Anterior cingulate cortex (tissue), 58 donors: ENCODE measurements at places on chromosomes 2 and 18.

DNA sequence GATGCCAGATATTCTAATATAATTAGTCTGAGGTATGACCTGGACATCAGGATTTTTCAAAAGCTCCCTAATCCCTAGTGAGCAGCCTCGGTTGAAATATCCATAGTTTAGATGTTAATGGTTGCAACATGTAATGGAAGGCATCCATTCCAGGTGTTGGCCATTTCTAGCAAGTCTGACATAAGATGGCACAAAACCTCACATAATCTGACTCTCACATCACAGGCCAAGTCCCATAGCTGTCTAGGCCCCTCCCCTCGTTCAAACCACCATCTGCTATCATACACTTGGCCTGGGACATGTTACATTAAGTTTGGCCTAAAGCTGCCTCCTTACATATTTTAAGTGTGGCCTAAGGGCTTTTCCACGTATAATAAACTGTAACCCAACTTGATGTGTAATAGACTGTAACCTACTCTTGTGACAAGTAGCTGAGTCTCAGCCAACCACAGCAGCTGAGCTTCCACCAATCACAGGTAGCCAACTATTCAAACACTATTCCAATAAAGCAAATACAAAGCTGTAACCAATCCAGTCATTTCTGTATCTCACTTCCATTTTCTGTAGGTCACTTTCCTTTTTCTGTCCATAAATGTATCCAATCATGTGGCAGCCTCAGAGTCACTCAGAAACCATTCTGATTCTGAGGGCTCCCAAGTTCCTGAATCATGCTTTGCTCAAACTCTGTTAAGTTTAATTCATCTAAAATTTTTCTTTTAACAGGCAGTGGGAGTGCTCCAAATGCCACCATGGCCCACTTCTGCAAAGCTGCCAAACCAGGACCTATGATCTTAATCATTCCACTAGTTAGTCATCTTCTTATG, 59.4 kb downstream of the ADD2 start:
- no peak for DNase-seq

GRCh38 chr2:213923543-213923942, 487.3 kb upstream of the VWC2L start:
- DNase-seq, result no peak

DNA sequence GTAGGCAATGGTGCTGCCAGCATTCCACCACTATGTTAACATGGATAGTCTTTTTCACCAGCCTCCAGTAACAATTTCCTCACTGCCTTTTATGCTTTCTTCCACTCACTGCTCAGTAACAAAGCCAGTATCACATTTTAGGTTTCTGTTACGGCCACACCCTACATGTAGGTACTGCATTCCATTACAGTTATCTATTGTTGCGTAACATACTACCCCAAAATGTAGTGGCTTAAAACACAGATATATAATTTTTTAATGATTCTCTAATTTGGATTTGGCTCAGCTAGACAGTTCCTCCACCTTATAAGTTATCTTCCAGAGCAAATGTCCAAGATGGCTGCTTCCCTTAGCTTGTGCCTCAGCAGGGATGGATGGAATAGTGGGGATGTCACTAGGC, 498.7 kb upstream of the ACVR2A start:
- no peak for DNase-seq

DNA sequence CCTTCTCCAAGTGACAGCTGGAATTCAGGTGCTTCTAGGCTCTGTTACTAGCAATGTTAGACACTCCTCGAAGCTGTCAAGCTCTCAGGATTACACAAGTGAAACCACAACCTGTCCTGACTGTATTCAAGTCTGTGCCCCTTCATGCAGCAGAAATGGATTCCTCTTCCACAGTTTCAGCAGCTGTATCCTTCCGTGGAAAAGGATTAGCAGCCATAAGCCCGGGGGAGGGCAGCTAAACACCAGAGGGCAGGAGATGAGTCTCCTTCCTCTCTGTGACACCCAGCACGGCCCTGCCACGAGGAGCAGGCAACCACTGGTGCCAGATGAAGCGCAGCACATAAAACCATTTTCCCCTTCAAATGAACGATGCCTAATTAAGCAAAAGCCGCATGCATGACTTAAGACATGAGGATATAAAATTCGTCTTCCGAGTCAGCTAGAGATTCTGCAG, 1.2 kb downstream of the ST3GAL5 start:
- DNase-seq, result peak; percentile 76

- no peak for DNase-seq
These were observed 341.6 kb upstream of the MEIS1 start for GRCh38 chr2:66093371-66093770.

DNA sequence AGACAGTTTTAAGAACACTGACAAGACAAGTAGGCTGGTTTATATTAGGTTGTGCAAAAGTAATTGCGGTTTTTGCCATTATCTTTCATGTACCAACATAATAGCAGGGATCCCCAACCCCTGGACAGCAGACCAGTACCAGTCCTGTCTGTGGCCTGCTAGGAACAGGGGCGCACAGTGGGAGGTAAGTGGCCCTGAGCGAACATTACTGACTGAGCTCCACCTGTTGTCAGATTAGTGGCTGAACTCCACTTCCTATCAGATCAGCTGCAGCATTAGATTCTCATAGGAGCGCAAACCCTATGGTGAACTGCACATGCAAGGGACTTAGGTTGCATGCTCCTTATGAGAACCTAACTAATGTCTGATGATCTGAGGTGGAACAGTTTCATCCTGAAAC, 921.9 kb downstream of the CCDC85A start:
- DNase-seq, result no peak

GRCh38 chr2:98875081-98875728, 60.8 kb downstream of the CRACDL start:
- no peak for DNase-seq

DNA sequence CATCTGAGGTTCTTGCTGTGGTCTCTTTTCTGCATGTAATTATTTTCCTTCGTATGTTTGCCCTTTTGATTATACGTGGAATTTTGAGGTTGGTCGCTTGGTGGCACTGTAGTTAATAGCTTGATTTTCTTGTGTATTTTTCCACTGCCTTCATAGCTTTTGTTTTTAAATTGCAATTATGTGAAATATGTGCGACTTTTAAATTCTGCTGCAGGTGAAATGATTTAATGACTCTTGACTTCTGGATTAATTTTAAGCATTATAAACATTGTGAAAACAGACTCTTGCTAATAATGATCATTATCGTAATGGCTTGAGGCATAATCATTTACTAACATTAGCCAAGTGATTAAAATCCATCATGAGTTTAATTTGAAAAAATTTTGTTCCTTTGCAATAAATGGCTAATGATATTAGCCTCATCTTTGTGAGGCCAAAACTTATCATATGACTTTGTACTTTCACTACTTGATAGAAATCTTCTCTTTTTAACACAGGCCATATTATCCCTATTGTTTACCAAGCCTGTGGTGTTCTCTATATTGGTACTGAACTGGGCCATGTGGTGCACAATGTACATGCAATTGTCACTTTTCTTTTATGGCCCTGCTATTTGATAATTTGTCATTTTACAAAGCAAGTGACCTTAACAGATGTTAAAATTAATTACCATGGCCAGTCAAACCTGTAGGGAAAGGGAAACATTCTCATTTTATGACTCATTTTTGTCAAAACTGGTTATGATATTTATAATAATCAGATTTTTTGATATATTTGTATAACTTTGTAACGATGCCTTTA, 62.8 kb upstream of the NEUROD1 start:
- no peak for DNase-seq

DNA sequence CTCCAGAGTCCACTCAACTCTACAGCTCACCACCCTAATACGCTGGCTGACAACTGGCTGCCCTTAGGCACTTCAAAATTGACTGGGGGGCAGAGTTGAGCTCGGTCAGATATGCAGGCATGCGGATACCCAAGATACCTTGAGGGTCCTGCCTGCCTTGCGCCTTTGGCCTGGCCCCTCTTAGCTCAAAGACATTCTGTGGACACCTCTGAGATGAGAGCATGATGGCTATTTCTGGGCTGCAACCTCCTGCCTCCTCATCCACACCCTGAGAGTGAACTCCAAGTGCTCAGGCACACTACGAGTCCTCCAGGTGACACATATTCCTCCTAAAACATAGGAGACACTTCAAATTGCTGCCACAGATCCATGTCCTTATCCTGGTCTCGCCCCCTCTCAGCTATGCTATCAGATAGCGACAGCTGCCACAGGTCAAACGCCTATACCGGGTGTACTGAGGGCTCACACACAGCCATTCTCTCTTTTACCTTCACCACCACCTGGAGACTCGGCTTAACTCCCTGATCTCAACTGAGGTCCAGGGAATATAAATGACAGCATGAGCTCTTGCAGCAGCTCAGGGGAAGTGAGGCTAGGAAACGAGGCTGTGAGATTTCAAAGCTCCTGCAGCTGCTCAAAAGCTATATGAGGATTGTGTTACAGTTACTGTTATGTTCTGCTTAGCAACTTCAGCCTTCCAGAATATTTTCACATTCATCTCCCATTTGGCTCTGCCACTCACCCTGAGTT, 60.5 kb upstream of the TEX51 start:
- no peak for DNase-seq

- no peak for DNase-seq
These were observed 36.1 kb upstream of the ANKRD62 start for GRCh38 chr18:12057419-12058039.

GRCh38 chr2:224694502-224694901, 21.7 kb downstream of the CCDC195 start:
- no peak for DNase-seq

DNA sequence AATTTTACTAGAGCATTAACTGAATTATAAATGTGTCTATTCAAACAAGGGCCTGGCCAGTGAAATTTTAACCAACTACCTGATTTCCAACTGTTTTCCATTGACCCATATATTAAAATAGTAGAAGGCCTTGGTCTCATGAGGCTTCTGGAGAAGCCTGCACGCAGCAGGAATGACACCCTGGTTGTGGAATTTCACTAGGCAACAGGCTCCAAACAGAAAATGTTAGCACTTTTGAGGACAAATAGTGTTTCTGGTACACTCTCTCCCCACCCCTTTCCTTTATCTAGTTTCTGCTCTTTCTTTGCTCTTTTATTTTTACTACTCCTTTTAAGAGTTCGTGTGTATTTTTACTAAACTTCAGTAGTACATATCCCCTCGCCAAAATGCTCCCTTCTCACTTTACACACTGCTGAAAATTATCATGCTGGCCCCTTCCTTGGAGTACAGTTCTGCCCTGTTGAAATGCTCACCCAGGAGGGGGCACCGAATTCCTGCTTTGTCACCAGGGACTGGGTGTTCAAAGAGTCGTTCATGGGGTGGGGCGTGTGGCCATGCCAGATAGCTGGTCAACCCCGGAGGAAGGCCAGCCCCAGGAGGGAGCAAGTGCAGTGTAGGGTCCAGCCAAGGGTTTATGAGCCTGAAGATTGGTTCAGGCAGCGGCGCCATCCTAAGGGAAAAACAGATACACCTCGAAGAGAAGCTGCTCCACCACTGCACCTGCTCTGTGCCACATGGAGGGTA, 22.1 kb upstream of the COL6A3 start:
- DNase-seq, result no peak

GRCh38 chr18:50857694-50858093, 21.2 kb upstream of the ME2 start:
- no peak for DNase-seq

DNA sequence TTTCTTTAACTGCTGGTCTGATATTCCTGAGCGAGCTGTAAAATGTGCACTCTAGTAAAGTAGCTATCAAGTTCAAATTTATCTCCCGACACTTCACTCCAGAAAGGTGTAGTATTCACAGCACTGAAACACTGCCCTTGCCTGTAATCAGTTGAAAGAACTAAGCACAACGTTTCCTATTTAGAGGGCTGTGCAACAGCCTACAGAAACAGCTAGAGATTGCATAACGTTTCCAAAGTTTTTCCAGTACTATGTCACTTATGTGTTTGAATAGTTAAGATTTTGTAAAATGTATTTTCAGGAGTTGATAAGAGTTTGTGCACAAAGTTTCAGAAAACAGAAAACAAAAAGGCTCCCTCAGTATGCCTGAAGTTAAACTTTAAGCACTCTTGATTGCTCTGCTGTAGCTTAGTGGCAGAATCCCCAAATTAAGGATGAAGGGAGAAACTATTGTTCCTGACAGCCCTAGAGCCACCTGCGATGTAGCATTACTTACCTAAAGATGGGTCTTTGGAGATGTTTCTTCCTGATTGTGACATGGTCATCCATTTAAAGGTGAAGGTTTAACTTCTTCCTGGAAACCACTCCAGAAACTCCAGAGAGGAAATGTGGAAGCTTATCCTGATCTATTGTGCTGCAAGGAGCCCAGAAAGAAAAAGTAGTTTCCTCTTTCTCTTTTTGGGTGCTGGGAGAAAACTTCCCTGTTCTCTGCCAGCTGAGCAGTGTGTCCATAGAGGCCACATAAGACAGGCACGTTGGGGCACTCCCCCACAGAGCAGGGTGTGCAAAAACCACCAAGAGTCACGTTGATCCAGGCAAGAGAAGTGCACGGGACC, 536 bp downstream of the PDE1A start:
- no peak for DNase-seq

DNA sequence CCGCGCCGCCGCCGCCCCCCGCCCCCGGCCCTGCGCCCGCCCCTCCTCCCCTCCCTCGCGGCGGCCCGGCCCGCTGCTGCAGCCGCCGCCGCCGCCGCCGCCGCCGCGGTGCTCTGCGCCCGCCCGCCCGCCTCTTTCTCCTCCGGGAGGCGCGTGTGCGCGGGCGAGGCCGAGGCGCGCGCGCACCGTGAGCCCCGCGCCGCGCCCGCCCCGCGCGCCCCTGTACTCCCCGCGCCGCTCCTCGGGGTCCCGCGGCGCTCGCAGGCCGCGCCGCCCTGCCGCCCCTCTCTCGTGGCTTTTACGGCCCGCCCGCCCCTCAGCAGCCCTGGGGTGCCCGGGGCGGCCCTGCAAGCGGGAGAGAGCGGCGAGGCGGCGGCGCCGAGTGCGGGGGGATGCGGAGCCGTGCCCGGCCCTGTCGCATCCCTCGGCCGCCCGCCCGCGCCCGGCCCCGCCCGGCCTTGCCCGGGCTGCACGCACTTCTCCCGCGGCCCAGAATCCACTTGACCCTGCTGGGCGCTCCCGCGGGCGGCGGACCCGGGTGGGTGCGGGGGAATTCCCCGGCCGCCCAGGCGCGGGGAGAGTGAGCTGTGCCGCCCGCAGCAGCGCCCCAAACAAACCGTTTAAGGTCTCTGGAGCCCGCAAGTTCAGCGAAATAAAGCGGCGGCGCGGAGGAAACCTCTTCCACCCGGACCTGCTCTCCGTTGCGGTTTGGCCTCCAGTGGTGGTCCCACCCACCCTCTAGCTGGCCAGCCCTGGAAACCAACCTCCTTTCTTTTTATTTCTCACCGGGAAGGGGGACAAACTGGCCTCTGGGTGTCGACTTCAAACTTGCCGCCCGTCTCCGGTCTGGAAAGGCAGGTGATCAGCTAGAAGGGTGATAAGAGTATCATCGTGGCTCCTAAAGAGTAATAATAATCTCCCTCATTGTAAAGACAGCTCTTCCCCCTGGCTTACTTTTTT, 37.4 kb downstream of the AFF3 start:
- no peak for DNase-seq

DNA sequence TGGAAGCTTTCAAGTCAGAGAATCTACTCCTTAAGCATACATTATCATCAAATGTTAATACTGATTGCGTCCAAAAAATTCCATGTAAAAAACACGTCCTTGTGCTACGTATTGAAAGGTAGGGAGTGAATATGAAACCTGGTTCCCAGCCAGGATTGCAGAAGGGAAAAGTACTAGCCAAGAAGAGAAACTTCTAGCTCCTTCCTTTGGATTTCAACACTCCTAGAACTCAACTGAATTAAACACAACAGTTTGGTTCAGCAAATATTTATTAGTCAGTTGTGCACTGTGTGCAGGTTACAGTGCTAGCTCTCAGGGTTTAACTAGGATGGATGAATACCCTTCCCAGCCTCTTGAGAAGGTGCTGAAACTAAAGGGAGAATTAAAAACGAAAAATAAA, 33.9 kb upstream of the FHL2 start:
- DNase-seq, result no peak

GRCh38 chr18:52679354-52679753, 339.4 kb downstream of the DCC start:
- DNase-seq, result no peak
